ENCODE measurements at places on chromosomes 5 and 9. TPM values are rescaled to one million over a fixed set of nuclear protein-coding genes. Genes with fewer than 3 reads are reported as not detected.

LCN2 gene
- not detected for total RNA-seq

PCDHB13 gene
- total RNA-seq, result 2.4 TPM

KCNMB1 gene
- 3.5 TPM for total RNA-seq

PCDHA5 gene
- total RNA-seq, result 1.0 TPM

MEIKIN gene
- total RNA-seq, result not detected

VLDLR gene
- 20.5 TPM for total RNA-seq

PCDHGA1 gene
- 0.13 TPM for total RNA-seq

Data from osteocyte (in vitro differentiated cells).